ENCODE measurements at places on chromosomes 3 and 15. TPM values are rescaled to one million over a fixed set of nuclear protein-coding genes. Genes with fewer than 3 reads are reported as not detected.

Gene CKMT1B
- polyA plus RNA-seq = 2.7 TPM

Gene FBN1
- 75.5 TPM for polyA plus RNA-seq

Gene CHRNA7
- 2.0 TPM for polyA plus RNA-seq

Gene ADAMTSL3
- polyA plus RNA-seq = 14.4 TPM

Gene MYRIP
- polyA plus RNA-seq = 4.4 TPM

Gene GP5
- 0.10 TPM for polyA plus RNA-seq

Gene FOXB1
- polyA plus RNA-seq = 0.03 TPM

Gene PPP1R14D
- polyA plus RNA-seq = not detected

Gene PDCD7
- polyA plus RNA-seq = 27.3 TPM

GRCh38 chr3:183069086-183069485 lies 30.2 kb downstream of the MCCC1 start:
- no peak for DNase-seq

DNA sequence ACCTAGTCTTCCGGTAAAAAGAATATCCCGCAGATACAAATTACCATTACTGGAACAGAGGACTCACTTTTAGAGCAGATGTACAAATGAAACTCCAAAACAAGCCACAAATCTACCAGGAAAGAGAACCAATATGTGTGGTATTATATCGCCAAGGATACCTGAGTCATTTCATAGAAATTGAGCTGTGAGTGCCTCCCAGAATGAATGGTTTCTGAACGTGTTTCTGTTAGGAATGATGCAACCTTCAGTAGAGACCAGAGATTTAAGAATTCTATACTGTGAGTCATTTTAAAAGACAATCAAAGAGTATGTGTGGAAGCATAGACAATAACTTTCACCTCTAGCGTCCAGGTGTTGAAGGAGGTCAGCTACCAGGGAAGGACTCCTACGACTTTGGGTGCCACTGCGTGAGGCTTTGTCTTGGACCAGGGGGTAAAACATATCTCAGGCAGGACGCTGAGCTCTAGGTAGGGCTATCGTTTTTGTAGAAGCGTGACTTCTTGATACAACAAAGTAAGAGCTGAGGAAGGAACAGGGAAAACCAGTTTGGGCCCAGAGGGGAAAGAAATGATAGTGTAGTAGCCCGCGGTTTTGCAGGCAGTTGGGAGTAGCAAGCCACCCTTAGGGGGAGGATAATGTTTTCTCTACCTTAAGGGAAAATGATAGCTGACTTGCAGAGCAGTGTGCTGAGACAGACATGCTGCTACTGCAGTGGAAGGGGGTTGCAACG lies 210.4 kb downstream of the TP63 start:
- peak; percentile 52 for DNase-seq

DNA sequence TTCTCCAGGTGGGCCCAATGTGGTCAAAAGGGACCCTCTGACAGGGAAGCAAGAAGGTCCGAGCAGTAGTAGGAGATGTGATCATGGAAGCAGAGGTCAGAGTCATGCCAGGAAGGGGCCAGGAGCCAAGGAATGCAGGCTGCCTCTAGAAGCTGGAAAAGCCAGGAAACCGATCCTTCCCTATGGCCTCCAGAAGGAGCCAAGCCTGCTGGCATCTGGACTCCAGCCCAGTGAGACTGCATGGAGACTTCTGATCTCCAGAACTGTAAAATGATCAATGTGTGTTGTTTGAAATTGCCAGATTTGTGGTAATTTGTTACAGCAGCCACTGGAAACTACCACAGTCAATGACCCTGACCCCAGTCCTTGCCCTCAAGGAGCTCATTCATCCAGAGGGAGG lies 56.8 kb upstream of the SPATA12 start:
- no peak for DNase-seq

- no peak for DNase-seq
These were observed 24.8 kb downstream of the LINGO1 start for GRCh38 chr15:77607894-77608261.

DNA sequence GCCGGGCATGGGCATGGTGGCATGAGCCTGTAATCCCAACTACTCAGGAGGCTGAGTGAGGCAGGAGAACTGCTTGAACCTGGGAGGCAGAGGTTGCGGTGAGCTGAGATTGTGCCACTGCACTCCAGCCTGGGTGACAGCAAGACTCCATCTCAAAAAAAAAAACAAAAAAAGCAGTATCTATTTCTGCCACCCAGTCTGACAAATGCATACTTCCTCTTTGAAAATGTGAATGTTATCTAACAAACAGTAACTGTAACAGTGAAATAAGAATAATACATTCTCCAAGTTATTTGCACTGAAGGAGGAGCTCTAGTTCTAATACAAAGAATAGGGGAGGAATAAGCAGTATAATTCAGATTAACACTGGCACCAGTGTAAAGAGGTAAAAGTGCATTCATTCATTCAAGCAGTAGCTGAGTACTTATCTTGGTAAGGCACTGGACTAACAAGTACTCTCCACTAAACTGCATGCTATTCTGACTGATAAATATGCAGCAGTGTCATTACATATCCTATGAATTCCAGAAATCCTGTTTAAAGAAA lies 12.9 kb downstream of the VPS13C start:
- no peak for DNase-seq

DNA sequence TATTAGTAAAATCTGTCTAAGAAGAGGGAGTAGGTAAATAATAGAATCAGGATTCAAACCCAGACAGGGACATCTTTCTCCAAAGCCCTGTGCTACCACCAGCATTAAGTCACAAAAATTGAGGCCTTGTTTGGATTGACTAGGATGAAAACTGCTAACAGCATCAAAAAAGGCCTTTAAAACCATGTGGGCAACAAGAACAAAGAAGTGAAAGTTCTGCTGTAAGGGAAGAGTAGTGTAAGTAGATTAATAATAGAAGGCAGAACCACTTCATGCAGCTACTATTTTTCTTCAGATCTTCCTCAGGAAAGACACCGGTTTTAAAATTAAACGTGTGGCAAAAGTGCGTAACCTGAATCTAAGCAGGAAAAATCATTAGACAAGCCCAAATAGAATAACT lies 15.3 kb upstream of the KBTBD12 start:
- no peak for DNase-seq

GRCh38 chr3:54954022-54954421 lies 26.2 kb upstream of the LRTM1 start:
- DNase-seq = no peak

GRCh38 chr15:43514241-43515057 lies 3.0 kb upstream of the MAP1A start:
- DNase-seq = no peak

DNA sequence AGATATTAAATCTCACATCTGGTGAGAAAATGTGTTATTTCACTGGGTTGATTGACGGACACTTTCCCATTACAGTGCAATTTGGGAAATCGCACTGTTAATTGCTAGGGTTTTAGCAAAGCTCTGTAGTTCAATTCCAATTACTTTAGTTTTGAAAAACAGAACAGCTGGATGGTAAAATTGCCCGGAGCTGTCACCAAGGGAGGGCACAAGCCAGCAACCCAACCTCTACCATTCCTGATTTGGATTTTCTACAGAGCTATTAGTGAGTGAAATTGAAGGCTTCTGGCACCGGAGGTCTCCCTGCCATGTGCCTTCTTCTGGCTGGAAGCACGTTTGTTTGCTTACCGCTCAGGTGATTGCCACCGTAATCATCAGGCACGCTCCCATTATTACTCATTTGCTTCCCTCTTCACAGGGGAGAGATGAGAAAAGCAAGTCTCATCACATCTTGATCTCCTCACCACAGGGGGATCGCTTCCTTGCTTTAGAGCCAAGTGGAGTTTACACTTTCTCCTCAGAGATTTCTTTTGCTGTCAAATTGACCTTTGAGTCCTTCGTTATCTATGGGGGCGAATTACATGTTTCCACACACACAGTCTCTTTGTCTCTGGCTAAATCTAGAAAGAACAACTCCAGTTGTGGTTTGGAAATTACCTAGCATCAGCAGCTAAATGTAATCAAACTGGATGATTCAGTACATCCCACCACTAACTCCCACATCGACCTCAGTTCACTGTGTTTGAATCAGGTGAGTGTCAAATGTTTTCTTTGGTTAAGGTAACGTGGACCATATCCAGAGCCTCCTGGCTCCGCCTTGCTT lies 421.7 kb upstream of the GOLIM4 start:
- DNase-seq = no peak

- DNase-seq = no peak
These were observed 62.5 kb upstream of the FOXB1 start for GRCh38 chr15:59941612-59942011.

DNA sequence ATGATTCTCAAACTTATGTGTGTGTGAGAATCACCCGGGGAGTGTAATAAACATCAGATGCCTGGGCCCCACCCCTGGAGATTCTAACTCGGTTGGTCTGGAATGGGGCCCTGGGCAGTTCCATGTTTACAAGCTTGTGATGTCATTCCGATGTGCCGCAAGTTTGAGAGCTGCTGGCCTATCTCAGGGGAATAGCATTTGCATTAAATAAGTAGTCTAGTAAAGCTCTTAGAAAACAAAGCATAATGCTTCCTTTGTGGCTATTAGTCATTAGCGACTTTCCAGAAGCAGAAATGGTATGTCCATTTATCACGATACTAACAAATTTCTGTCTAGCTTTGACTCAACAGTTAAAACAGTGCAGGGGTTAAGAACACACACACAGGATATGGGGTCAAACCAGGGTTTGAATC lies 20.9 kb downstream of the PGBD4 start:
- no peak for DNase-seq

- DNase-seq = no peak
These were observed 58.1 kb upstream of the FOXP1 start for GRCh38 chr3:71641674-71642073.

DNA sequence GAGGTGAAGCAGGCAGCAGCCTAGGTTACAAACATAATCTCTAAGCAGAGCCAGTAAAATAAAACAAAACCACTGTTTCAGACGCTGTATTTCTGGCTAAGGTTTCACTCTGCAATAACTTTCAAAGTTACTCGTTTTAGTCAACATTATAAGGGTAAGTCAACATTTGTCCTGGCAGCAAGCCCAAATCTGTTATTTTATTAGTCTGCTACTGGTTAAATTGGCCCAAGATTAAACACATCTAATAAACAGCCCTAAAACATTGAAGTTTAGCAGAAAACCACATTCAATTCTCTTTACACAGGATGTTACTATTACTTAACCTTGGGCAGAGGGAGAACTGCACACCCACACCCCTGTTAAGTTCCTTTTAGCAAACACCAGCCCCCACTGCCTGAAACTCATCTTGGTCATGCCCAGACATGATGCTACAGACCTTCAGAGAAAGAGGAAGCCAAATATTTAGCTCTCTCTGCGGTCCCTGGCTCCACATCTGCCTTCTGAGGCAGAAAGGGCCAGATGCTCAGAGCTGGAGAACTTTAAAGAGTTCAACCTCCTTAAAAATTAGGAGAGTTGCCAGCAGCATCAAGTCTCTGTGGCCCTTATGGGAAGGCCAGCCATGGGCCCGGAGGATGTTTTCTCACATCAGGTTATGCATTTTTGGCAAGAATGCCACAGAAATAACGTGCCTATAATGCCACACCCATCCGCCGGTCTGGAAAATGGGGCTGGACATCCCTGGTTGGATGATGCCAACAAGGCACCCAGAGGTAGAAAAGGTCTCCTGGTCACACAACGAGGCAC lies 17.9 kb downstream of the ARHGEF3 start:
- peak; percentile 87 for DNase-seq

GRCh38 chr3:141459008-141459407 lies 27.8 kb upstream of the RASA2 start:
- no peak for DNase-seq

- DNase-seq = no peak
These were observed 3.1 kb downstream of the LMLN start for GRCh38 chr3:197963019-197963637.

- DNase-seq = no peak
These were observed 199.1 kb downstream of the LRRN1 start for GRCh38 chr3:3998140-3998922.

- no peak for DNase-seq
These were observed 972.0 kb downstream of the TUSC7 start for GRCh38 chr3:117681619-117682018.

DNA sequence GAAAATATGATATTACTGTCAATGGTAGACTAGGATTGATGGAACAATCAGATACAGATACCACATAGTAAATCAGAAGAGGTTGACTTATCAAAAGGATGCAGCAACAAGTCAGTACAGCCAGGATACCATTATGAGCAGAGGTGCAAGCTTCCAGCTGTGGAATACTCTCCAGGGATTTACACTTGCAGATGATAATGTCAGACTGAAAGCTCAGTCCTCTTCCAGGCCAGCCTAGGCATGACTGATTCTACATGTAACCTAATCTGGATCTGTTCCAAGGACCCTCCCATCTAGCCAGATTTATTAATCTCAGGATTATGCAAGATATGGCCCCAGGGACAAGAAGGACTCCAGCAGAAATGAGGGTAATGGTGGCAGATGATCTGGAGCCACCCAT lies 8.2 kb downstream of the FILIP1L start:
- DNase-seq = no peak

GRCh38 chr3:48088056-48088748 lies 72.0 kb upstream of the MAP4 start:
- peak; percentile 31 for DNase-seq

- no peak for DNase-seq
These were observed 42.9 kb upstream of the TSC22D2 start for GRCh38 chr3:150365132-150365604.

DNA sequence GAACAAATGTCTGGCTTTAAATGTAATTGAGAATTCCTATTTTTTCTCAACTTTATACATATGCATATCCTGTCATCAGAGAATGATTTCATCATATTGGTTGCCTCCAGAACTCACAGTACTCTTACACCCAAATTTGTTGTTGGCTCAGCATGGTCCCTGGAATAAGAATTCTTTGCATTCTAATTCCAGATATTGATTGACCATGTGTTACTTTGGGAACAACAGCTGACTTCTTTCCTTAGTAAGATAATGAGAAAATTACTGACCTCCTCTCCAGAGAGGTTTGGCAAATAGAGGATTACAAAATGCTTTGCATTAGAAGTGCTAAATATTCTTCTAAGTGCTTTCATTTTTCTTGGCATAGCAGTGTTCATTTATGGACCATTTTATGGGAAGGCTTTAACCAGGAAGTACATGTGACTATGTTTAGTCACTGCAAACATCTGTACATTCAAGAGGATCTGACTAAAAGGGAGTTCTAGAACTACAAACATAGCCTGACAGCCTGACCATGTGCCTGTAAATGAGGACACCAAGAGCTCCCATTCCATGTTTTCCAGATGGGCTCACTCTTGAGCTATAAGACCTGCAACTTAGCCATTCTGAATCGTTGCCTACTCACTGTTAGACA lies 391.6 kb upstream of the DPPA4 start:
- DNase-seq = no peak

DNA sequence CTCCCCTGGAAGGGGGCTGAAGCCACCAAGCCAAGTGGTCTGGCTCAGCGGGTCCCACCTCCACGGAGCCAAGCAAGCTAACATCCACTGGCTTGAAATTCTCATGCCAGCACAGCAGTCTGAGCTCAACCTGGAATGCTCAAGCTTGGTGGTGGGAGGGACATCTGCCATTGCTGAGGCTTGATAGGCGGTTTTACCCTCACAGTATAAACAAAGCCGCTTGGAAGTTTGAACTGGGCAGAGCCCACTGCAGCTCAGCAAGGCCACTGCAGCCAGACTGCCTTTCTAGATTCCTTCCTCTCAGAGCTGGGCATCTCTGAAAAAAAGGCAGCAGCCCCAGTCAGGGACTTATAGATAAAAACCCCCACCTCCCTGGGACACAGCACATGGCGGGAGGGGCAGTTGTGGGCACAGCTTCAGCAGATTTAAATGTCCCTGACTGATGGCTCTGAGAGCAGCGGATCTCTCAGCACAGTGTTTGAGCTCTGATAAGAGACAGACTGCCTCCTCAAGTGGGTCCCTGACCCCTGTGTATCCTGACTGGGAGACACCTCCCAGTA lies 23.2 kb upstream of the IGSF10 start:
- no peak for DNase-seq

GRCh38 chr15:84570164-84570735 lies 30.6 kb upstream of the ZSCAN2 start:
- DNase-seq = no peak
